ENCODE measurements at places on chromosomes 2 and 18.

- no peak for DNase-seq
Measured at GRCh38 chr2:20139407-20140172, 85.3 kb downstream of the SDC1 start.

DNA sequence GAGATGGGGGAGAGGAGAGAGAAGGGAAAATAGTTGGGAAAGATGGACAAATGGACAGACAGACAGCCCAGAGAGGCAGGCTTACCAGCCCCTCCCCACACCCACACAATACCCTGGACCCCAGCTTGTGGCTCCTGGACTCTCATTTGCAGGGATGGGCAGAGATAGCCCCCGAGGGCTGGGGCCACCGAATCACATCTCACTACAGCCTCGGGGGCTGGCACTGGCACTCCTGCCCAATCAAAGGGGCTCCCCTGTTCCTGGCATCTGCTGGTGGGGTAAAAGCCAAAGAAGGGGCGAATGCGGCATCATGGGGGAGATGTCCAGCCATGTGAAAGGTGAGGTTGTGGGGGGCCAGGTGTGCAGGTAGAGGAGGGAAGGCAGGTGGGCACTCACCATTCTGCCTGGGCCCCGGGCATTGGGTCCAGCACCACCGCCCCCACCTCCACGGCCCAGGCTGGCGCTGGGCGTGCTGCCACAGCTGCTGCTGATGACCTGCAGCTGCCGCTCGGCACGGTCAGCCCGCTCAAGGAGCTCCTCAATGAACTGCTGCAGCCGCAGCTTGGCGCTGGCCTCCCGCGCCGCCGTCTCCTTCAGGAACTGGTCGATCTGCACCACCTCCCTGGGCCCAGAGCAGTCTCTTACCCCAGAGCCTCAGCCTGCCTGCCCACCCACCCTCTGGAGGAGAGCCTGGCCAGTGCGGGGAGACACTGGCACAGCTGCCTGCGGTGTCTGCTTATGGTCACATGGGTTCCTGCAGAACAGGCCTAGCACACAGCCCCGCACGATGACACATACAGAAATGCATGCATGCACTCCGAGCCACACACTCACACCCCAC is 18.0 kb downstream of the FBXO41 start:
- no peak for DNase-seq

DNA sequence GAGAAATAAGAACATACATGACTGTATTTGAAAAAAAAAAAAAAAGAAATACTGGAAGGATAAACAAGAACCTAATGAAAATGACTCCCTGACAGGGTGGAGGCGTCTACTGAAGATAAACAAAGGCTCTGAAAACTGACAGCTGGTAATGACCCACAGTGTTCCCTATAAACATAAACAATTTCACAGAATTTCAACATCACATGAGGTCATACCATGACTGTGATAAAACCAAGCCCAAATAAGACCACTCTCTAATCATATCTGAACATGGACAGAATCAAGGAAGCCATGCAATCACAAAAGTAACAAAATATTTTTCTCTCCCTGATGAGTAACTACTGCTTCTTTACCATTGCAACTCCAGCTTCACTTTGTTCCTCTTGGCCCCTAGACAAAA is 159.3 kb downstream of the FAM124B start:
- DNase-seq, result no peak

GRCh38 chr2:75954761-75955160 is 244.0 kb upstream of the GCFC2 start:
- DNase-seq, result no peak
